ENCODE measurements at places on chromosomes 3 and 15.

GRCh38 chr15:63250312-63250965 lies 27.0 kb upstream of the APH1B start:
- no peak for DNase-seq

GRCh38 chr15:63189941-63190768 lies 749 bp downstream of the RAB8B start:
- DNase-seq: no peak

- no peak for DNase-seq
Observed at GRCh38 chr15:70794596-70795310, 31.4 kb upstream of the UACA start.

DNA sequence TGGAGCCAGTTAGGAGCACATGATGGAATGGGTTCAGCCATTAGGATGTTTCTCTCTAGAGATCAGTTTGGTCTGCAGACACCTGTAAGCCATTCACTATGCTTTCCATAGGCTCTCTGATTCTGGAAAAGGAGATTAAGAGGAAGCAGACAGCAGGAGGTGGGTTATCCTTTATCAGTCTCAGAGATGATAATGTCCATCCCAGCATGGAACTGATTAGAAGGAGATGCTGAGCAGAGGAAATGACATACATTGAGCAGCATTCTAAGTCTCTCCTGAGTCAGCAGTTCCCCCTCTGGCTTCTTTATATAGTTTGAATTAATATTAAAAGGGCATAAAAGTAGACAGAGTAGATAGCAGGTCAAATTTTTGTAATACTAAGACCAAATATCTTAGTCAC lies 591.1 kb downstream of the GBE1 start:
- no peak for DNase-seq

- no peak for DNase-seq
Observed at GRCh38 chr15:74906067-74906449, 593 bp downstream of the FAM219B start.

- DNase-seq: no peak
Observed at GRCh38 chr3:72890166-72890925, 2.5 kb downstream of the GXYLT2 start.

GRCh38 chr3:121885386-121885785 lies 8.8 kb upstream of the SLC15A2 start:
- no peak for DNase-seq

GRCh38 chr3:172268868-172269267 lies 179.4 kb downstream of the GHSR start:
- DNase-seq: no peak

DNA sequence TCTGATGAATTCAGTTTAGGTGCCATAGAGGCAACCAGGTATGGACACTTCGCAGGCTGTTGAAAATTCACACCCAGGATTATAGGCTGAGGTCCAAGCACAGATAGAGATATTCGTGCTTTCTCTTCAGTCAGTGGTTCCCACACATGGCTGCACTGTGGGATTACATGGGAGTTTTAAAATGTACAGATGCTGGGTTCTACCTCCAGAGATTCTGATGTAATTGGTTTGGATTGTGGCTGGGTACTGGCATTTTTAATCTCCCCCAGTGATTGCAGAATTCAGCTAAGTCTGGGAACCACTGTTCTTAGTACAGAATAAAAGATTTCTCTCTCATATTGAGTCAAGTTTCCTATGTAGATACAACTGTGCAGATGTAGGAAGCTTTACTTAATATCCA lies 91.6 kb downstream of the FOXB1 start:
- DNase-seq: no peak

- no peak for DNase-seq
Observed at GRCh38 chr15:70185251-70185711, 87.6 kb upstream of the TLE3 start.

DNA sequence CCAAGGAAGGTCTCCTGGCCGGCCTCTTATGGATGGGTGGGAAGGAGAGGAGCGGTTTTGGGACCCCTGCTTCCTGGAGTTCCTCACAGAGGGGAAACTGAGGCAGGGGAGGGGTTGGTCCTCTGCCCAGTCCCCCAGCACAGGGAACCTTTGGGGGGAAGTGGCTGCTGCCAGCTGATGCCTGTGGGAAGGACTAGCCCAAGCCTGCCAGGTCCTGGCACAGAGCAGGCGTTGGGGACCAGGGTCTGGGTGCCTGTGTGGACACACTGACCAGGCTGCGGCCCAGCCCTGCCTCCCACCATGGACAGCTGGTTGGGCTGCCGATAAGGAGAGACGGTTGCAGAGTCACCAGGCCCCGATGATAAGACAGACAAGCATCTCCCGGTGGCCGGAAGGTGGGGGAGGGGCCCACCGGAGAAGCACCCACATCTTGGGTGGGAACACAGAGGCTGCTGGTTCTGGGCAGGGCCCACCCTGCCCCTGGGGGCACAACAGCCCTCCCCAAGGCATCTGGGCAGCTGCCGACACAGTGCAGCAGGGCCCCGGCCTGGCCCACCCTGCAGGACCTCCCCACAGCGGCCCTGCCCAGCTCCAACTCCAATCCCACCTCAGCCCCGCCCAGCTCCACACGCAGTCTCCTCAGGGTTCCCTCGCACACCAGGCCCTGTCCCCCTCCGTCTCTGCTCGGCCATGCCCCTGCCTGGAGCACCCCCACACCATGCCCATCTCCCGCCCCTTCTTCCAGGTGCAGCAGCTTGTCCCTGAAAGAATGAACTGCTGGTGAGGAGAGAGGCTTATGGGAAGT lies 50.7 kb downstream of the DNAJB8 start:
- DNase-seq: no peak

DNA sequence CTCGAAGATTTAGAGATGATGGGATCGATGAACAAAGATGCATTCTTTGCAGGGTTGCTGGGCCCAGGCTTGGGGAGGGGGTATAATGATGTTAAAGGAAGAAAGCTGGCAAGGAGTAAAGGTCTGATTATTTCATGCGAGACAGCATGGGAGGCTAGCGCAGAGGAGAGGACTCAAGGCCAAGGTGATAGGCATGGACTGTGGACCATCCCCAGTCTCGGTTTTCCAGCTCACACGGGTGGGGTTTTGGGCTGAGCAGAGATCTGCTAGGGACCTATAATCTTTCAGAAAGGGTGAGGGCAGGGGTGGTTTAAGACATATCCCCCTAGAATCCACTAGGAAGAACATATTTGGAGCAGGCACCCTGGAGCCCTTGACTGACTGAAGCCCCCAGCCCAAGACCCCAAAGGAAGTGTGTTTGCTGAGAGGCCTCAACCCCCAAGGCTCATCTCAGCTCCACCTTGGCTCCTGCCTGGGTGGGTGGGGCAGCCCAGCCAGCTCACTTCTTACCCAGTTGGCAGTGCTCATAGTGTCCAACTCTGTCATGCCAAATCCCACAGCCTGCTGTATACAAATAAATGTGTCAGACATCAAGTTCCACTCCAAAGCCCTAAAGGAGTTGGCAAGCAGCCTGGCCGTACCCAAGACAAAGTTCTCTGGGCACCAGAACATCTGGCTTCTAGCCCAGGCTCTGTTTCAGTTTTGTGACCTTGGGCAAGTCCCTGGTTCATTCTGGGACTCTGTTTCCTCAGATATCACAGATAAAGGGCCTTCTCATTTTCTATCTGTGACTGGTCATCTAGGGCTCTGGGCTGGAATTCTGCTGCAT lies 17.9 kb downstream of the ACSBG1 start:
- DNase-seq: no peak

DNA sequence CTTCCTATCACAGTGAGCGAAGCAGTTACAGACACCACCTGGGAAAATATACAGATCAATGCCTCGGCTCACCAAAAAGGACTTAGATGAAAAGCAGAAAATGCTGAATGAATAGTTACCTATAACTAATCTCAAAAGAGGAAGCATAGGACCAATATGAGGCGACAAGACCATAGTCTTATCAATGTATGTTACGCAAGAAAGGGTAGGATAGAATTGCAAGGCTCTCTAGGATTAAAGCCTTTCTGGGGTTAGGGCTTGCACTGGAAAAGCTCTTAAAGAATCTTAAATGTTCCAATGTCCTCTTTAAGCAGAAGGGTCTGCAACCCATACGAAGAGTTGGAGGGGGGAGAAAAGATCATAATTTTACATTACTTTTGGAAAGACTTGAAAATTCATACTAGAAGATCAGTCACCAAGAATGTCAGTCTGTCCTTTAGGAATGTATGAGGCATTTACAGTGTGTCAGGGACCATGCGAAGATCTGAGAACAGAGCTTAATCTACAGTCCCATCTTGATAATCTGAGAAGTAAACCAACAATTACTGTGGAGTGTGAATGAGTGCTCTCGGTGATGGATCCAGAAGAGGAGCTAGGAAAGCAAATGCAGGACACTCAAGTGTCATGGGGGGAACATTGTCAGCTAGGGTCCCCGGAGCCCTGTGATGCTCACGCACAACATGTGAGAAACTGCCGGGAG lies 185.9 kb downstream of the GREM1 start:
- no peak for DNase-seq

DNA sequence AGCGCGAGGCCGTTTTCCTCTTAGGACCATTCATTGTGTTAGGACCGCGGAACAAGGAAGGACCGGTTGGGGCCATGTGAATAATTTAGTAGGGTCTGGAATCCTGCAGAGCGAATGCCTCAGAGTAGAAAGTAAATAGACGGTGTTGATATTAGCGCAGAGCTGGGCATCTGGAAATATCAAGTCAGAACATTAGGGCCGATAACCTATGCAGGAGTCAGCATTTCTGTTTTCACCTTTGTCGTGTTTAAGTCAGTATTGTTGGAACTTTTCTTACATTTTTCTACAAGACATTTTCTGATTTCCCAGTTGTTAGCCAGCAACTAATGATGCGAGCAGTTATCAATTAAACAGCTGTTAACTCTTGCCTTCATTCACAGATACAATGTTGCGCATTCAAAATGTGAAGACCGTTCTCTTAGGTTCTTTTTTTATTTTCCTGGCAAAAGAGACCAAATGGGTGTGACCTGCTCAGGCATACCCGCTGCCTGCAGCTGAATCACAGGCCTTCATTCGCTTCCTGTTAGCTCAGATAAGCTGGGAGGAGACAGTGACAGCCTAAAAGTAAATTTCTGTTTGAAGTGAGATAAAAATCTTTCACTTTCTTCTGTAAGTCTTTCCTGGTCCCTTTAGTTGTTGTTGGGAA lies 966 bp upstream of the PKM start:
- DNase-seq: no peak

DNA sequence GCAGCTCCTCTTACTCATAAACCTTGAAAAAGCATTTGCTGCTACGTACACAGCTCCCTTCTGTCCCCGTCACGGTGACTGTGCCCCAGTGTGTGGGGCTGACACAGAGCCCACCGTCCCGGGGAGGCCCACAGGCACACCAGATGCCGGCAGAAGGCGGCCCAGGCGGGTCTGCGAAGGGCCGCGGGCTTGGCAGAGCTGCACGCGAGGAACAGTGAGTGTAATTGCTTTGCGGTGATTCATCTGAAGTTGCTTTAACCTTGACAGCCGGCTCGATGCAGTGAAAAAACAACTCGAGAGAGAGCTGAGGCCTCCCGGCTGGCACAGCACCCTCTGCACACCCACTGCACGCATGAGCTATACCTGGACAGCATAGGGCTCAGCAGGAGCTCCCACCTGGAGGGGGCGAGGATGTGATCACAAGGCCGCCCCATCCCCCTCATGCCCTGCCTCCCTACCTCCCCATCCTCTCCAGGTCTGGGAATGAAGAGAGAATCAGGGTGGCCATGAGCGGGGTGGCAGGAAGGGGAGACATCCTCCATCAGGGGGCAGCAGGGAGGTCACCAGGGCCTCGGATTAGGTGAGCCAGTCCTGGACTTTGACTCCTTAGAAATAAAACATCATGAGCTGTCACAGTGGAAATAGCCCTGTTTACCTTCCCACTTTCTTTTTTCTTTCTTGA lies 172.7 kb downstream of the MEGF11 start:
- DNase-seq: no peak

- DNase-seq: no peak
Observed at GRCh38 chr15:69595009-69595791, 142.6 kb downstream of the RPLP1 start.

- DNase-seq: no peak
Observed at GRCh38 chr3:178777718-178778411, 241.6 kb downstream of the KCNMB2 start.

DNA sequence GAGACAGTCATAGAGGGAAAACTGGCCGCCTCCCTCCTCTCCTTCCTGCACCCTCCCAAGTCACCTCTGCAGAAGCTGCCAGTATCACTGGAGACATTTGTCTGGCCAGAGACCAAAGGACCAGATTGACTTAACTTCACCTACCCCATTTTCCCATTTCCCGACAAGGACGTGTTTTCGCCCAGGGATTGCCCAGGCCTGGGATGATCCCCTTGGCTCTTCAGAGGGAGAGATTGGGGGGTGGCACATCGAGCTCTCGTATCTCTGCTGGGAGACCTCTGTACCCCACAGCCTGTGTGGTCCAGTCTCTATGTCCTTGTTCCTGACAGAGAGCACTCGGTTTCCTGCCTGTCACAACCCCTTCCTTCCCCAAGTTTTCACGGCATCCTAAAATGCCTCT lies 31.4 kb downstream of the RGMA start:
- DNase-seq: no peak

GRCh38 chr3:112122870-112123269 lies 10.2 kb downstream of the GCSAM start:
- DNase-seq: no peak

- no peak for DNase-seq
Observed at GRCh38 chr3:105085506-105085905, 281.2 kb upstream of the ALCAM start.

GRCh38 chr15:92200891-92201290 lies 192.8 kb upstream of the ST8SIA2 start:
- DNase-seq: no peak

DNA sequence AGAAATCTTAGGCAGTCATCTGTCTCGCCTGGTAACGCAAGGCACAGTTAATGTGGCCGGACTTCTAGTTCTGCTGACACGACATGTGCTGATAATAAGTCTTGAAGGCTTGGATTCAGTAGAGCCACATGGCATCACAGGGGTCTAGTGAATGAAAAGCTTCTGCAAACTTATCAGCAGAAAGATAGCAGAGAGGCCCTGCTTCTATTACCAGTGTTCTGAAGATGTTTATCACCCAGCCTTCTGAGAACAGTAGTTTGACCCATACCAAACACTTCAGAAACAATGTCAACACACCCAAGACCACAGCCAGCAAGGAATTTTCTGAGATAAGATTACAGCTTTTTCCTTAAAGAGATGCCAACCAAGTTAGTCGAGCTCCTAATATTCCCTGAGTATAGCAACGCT lies 102.7 kb upstream of the UMPS start:
- DNase-seq: no peak

- DNase-seq: no peak
Observed at GRCh38 chr3:180828723-180829408, 83.6 kb upstream of the FXR1 start.

DNA sequence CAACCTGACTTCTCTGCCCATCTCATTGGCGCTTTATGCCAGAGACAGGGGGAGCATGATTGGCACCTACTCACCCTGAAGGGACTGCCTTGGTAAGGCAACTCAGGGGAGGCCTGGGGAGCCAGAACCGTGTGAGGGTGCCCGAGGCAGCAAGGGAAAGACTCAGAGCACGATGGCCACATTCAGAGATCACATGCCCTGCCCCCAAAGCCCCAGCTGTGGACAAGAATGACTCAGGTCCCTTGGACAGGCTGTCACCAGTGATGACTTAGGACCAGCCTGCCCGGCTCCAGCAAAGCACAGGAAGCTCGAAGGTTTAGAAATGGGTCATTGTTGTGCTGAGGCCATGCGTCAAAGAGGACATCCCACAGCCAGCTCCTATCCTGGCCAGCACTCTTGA lies 49.1 kb upstream of the LIMD1 start:
- DNase-seq: no peak

GRCh38 chr3:123379041-123379830 lies 69.7 kb downstream of the ADCY5 start:
- DNase-seq: no peak

- DNase-seq: no peak
Observed at GRCh38 chr3:78273326-78273725, 1233.4 kb downstream of the ROBO2 start.

- peak; percentile 72 for DNase-seq
Observed at GRCh38 chr3:89787485-89787884, 680.1 kb downstream of the EPHA3 start.

All from SK-N-MC (cell line).